ENCODE measurements at places on chromosomes 2 and 18. TPM values are rescaled to one million over a fixed set of nuclear protein-coding genes. Genes with fewer than 3 reads are reported as not detected.
A peak's percentile ranks its signal among the peaks of the same experiment; 100 is the strongest.

HS6ST1 gene
- total RNA-seq = 2.9 TPM

TYMS gene
- 7.6 TPM for total RNA-seq

ITGB6 gene
- total RNA-seq = 2.3 TPM

AKAIN1 gene
- total RNA-seq = not detected

RNU2-63P gene
- not detected for total RNA-seq

RESP18 gene
- not detected for total RNA-seq

IL36RN gene
- total RNA-seq = not detected

GRCh38 chr18:68560128-68560527, 154.8 kb downstream of the TMX3 start:
- no peak for DNase-seq
- no peaks in the 10 kb centered on the region for H3K4me1 ChIP-seq
- no peaks in the 10 kb centered on the region for H3K27me3 ChIP-seq
- H3K36me3 ChIP-seq = no peaks in the 10 kb centered on the region

GRCh38 chr2:209872675-209873074, 101.0 kb downstream of the UNC80 start:
- H3K27ac ChIP-seq = no peak overlapping the region
- H3K4me3 ChIP-seq = no peak overlapping the region
- H3K27me3 ChIP-seq = no peaks in the 10 kb centered on the region
- no peaks in the 10 kb centered on the region for H3K4me1 ChIP-seq
- DNase-seq = peak; percentile 29
- no peaks in the 10 kb centered on the region for H3K36me3 ChIP-seq

GRCh38 chr18:10995550-10995949, 153.8 kb downstream of the PIEZO2 start:
- H3K4me1 ChIP-seq = no peaks in the 10 kb centered on the region
- DNase-seq = no peak
- H3K36me3 ChIP-seq = no peaks in the 10 kb centered on the region
- no peak overlapping the region for H3K27ac ChIP-seq
- H3K4me3 ChIP-seq = no peak overlapping the region

- no peak overlapping the region for H3K4me3 ChIP-seq
- no peaks in the 10 kb centered on the region for H3K27me3 ChIP-seq
- no peak for DNase-seq
- H3K4me1 ChIP-seq = no peaks in the 10 kb centered on the region
- H3K27ac ChIP-seq = no peak overlapping the region
Observed at GRCh38 chr2:70732766-70733645, 35.0 kb downstream of the ADD2 start.

DNA sequence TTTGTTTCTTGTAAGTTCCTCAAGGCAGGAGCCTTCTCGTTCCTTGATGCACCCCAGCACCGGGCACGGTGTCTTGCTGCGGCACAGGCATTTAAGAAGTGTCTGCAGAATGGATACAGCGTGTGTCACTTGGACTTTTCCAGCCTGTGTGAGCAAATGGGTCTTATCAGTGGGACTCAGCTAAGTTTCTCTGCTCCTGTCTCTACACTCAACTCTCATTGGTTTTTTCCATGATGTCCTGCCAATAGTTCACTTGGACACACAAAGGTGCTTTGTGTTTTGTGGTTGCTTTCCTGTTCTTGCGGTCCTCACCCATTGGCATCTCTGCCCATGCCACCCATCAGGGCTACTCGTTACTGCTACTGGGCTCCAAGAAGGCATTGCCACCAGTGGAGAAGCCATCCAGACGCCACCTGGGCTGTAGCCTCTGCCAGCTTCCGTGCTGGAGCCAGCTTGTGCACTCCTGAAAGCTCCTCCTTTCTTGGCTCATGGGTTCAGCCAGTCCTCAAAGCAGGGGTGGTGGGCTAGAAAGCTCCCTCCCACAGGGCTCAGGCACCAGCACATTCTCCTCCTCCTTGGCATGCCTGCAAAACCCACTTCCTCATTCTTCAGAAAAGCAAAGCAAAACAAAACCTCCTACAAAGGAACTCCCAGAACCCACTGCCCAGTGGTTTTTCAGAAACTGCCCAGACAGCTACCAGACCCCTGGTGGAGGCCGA, 41.4 kb downstream of the IL1R2 start:
- peaks cover 14% of the 10 kb centered on the region for H3K4me1 ChIP-seq
- H3K27me3 ChIP-seq = no peaks in the 10 kb centered on the region
- no peak overlapping the region for H3K4me3 ChIP-seq
- peak overlapping the region; percentile 79 for H3K27ac ChIP-seq
- H3K36me3 ChIP-seq = no peaks in the 10 kb centered on the region

DNA sequence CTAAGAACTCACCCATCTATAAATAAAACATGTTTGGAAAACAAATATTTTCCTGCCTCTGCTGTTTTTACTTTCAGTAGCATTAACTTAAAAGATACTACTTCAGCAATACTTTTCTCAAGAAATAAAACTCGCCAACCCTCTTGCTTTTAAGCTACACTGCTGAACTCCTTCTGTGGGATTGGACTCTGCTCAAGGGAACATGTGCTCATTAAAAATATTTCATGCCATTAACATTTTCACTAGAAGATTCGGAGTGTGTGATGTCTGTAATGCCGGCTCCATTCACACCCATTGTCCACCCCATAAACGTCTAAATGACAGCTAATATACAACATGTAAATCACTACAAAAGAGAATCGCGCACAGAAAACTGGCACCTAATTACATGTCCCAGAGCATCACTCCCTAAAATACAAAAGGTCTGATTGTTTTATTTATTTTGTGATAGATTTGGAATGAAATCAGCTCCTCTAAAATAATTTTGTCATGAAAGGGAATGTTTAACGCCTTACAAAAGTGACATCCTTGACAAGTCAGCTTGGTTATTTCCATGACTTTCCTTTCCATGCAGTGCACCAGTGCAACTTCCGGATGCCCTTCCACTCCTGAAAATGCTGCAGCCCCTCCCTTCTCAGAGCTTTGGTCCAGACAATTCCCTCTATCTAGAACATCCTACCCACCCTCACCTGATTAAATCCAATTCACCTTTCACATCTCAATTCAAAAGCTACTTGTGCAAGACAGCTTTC, 73.1 kb downstream of the ANKRD44 start:
- no peaks in the 10 kb centered on the region for H3K36me3 ChIP-seq
- no peak for DNase-seq
- no peaks in the 10 kb centered on the region for H3K27me3 ChIP-seq
- peaks cover 71% of the 10 kb centered on the region for H3K4me1 ChIP-seq
- no peak overlapping the region for H3K27ac ChIP-seq
- H3K4me3 ChIP-seq = no peak overlapping the region

GRCh38 chr2:147657086-147658000, 187.5 kb upstream of the ACVR2A start:
- no peak overlapping the region for H3K27ac ChIP-seq
- H3K27me3 ChIP-seq = no peaks in the 10 kb centered on the region
- H3K36me3 ChIP-seq = no peaks in the 10 kb centered on the region
- H3K4me1 ChIP-seq = no peaks in the 10 kb centered on the region
- no peak for DNase-seq

DNA sequence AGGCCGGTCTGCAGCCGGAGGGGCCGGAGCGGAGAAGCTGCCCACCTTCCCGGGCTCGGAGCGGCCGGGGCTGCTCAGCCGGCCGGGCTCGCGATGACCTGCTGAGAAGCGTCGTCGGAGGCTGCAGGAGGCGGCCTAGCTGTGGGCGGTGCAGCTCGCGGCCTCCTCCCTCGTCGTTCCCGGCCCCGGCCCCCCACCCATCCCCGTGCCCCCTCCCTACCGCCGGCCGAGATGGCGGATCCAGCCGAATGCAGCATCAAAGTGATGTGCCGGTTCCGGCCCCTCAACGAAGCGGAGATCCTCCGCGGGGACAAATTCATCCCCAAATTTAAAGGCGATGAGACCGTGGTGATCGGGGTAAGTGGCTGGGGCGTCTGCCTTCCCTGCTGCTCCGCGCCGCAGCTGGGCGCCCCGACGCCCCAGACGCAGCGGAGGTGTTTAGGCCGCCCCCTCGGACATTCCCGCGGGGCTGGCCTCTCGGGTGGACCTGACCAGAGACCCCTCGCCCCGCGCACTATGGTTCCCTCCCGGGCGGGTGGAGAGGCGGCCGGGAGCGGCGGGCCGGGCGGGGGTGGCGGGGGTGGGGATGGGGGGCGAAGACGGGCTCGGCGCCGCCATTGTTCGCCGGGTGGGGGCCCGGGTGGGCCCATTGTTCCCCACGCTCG, 492 bp downstream of the KIF5C start:
- peak overlapping the region; percentile 66 for H3K4me3 ChIP-seq
- H3K4me1 ChIP-seq = peaks cover 24% of the 10 kb centered on the region
- peak overlapping the region; percentile 59 for H3K27ac ChIP-seq

GRCh38 chr18:66105016-66105415, 354.2 kb downstream of the CDH7 start:
- H3K36me3 ChIP-seq = no peaks in the 10 kb centered on the region
- H3K27me3 ChIP-seq = no peaks in the 10 kb centered on the region
- no peaks in the 10 kb centered on the region for H3K4me1 ChIP-seq
- DNase-seq = no peak
- no peak overlapping the region for H3K4me3 ChIP-seq

DNA sequence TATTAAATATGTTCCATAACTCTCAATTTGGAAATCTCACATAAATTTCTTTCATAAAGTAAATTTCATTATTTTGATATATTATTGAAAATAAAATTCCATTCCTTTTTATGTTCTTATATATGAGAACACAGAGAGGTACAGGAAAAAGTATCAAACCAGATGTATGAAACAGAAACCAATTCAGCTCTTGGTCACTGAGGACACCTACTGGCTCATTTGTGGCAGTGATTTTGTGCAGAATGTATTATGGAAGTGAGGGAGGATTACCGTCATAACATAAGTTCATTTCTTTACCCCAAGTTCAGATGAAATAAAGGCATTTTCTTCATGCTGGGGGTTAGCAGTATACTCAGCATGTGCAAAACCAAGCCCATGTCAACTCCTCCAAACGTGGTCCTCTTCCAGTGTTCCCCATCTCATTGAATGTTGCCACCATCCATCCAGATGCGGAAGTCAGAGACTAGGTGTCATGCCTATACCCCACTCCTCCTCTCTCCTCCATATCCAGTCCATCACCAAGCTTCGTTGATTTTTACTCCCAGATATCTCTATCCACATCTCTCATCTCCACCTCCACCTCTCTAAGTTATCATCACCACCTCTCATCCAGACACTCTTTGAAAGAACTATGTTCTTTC, 41.7 kb upstream of the MALL start:
- H3K4me3 ChIP-seq = no peak overlapping the region
- H3K27ac ChIP-seq = no peak overlapping the region
- peaks cover 4% of the 10 kb centered on the region for H3K36me3 ChIP-seq
- no peaks in the 10 kb centered on the region for H3K4me1 ChIP-seq

DNA sequence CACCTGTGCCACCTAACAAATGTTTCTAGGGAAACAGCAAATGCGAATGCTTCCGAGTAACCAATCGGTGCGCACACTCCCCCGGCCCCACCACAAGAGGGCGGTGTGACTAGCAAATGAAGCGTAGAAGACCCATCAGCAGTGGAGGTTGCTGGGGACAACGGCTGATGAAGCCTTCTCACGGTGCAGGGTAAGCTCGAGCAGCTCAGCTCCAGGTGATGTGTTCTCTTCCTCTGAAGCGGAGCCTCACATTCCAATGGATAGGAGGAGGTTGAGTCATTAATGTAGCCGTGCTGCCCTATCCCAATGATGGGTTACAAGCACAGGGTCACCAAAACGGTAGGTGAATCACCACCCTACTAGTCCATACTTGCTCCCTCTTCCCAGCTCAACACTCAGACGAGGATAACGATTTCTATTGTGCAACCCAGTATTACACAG, 127.6 kb upstream of the TWIST2 start:
- no peaks in the 10 kb centered on the region for H3K27me3 ChIP-seq
- peak; percentile 54 for DNase-seq
- H3K4me3 ChIP-seq = no peak overlapping the region
- H3K27ac ChIP-seq = no peak overlapping the region

GRCh38 chr2:152389483-152389882, 54.5 kb downstream of the FMNL2 start:
- no peaks in the 10 kb centered on the region for H3K36me3 ChIP-seq
- no peaks in the 10 kb centered on the region for H3K27me3 ChIP-seq
- no peak overlapping the region for H3K27ac ChIP-seq
- no peak overlapping the region for H3K4me3 ChIP-seq
- no peaks in the 10 kb centered on the region for H3K4me1 ChIP-seq
